ENCODE measurements at places on chromosomes 1 and 21.

- no peak for DNase-seq
Measured at GRCh38 chr1:15681349-15682292, 2.5 kb upstream of the PLEKHM2 start.

DNA sequence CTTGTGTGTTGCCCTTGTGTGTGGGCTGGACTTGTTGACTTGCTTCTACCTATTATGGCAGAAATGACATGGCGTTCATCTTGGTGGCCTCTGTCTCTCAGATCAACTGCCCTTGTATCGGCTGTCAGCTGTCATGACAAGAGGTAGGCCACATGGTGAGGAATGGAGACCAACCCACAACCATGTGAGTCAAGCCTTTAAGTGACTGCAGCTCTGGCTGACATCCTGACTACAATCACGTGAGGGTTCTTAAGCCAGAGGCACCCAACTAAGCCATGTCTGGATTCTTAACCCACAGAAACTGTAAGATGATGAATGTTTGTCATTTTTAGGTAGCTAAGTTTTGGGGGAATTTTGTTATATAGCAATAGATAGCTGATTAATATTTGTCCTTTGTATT lies 82.1 kb downstream of the KCND3 start:
- no peak for DNase-seq

DNA sequence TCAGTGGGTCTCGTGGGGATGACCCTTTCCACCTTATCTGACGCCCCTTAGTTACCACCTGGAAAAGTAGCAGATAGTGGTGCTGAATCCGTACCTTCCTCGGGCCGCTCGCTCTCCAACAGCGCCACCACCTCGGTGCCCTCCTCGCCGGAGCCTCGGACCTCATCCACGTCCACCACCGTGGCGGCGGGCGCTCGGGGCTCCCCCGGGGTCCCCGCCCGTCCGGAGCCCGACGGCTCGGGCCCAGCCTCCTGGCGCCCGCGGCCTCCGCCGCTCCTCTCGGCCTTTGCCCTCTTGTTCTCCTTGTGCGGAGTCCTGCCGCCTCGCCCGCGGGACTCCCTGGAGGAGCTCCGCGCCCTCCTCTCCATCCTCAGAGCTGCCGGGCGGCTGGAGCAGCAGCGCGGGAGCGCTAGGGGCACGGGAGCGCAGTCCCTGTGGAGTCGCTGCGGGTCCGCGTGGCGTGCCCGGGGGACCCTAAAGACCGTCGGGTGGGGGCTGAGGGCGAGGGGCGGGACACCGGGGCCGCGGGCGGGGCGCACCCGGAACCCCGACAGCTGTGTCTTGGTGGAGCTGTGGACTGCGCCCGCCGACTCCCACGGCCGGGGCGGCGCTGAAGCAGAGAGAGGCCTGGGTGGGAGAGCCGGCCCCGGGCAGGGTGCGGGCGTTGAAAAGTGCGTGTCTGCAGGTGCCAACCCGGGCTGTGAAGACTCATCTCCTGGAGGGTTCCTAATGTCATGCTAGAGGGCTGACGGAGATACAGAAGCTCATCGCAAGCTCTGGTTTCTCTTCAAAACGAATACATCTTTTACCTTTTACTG lies at the start of gene NPHS2:
Gene NPHS2 (minus strand): TSS at position 452 of the 818 bp plus-strand sequence. CDS start 84 bp downstream, at position 368.
- DNase-seq, result no peak

DNA sequence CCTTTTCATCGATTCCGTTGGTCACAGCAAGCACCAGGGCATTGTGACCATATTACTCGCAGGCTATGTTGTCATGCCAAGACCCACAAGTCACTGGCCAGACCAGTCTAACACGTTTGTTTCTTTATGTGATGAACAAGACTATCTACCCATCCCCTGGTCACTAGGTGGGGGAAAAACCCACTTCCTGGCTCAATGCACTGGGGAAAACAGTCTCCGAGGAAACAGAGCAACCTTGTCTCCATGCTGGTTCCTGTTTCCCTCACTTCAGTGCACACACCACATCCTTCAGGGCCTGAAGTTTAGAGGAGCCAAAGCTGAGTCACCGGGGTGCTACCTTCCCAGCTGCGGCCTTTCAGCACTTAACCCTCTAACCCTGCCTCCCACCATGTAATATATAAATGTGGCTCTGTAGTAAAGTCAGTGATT lies 20.9 kb downstream of the ERICH3 start:
- no peak for DNase-seq
